ENCODE measurements at places on chromosomes 1 and 21.

DNA sequence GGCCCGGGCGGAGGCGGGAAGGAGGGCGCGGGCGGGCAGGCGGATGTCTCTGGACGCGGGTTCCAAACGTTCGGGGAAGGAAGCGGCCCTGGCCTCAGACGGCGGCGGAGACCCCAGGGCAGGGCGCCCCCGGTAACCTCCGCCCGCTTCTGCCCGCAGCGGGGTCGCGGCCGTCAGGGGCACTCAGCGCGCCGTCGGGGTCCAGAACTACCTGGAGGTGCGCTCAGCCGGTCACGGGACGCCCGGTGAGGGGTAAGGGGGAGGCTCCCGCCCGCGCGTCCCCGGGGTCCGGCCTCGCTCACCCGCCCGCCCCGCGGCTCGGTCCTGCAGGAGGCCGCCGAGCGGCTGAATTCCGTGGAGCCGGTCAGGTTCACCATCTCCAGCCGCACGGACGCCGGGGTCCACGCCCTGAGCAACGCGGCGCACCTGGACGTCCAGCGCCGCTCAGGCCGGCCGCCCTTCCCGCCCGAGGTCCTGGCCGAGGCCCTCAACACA lies 406 bp downstream of the PUSL1 start:
- no peak for ATAC-seq

GRCh38 chr1:225911191-225912130 lies 12.6 kb downstream of the PYCR2 start:
- peak; percentile 88 for ATAC-seq

DNA sequence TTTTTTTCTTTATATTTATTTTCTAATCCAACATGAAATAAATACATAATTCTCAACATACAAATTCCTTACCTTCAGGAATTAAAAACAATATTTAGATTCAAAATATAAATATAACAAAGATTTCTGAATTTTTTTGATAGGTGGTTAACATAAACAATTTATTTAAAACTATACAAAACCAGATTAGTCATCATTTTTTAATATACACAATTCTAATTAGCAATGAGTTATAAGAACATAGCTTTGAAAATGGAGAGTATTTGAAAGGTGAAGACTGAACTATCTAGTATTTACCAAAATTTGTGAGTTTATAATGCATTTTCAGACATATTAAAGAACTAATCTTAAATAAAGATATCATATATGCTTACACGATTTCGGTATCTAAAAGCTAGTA lies 37.5 kb downstream of the TPR start:
- ATAC-seq, result no peak

DNA sequence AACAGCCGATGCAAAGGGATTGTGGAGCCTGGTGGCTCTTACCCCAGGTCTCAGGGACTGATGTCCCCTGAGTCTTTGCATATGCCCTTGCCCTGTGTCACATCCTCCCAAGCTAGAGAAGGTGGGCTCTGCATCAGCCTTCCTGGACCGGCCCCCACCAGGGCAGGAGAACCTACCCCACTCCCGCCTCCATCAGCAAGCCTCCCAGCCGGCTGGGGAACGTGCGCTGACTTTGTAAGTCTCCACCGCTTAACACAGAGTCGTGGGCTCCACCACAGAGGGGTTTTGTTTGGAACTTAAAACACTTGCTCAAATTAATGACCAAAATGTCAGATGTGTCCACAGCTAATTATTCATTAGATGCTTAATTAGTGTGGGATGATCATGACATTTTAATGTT lies 255.2 kb upstream of the VAMP3 start:
- no peak for ATAC-seq

GRCh38 chr1:100879422-100879821 lies 15.2 kb downstream of the EXTL2 start:
- no peak for ATAC-seq

- no peak for ATAC-seq
Measured at GRCh38 chr1:117020526-117021156, 19.1 kb downstream of the CD101 start.

GRCh38 chr1:211935448-211935970 lies 99.8 kb downstream of the INTS7 start:
- ATAC-seq, result peak; percentile 77

DNA sequence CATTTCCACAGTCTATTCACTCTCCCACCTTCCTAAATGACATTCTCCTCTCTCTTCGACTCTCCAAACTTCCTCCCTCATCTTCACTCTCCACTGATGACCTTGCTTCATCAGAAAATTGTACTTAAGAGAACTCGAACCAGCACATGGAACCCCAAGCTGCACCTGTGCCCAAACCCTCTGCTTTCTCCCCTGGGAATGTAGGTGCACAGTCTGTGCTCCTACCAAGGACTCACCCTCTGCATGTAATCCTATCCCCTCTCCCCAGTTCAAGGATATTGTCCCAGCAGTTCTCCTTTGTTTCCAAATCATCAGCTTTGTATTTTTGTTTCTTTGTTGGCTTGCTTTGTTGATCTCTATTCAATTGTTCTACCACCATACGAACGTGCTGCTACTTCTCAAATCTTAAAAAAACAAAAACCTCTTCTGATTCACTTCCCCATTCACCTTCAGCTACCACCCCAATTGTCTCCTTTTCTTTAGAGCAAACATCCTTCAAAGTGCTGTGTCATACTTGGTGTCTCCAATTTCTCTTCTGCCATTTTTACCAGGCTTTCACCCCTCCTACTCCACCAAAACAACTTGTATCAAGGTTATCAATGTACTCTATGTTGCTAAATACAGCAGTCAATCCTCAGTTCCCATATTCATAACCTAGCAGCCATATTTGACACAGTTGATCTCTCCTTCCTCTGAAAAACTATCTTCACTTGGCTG lies 26.8 kb downstream of the RAB3B start:
- ATAC-seq, result no peak

- no peak for ATAC-seq
Measured at GRCh38 chr21:24509131-24509530, 1098.2 kb downstream of the MRPL39 start.
